Activated CD4-positive, alpha-beta T cell treated with anti-CD3 and anti-CD28 coated beads for 1 hour (primary cell): ENCODE measurements at places on chromosomes 12 and 14.

GRCh38 chr14:75905147-75905904, 76.5 kb downstream of the TGFB3 start:
- DNase-seq: no peak

DNA sequence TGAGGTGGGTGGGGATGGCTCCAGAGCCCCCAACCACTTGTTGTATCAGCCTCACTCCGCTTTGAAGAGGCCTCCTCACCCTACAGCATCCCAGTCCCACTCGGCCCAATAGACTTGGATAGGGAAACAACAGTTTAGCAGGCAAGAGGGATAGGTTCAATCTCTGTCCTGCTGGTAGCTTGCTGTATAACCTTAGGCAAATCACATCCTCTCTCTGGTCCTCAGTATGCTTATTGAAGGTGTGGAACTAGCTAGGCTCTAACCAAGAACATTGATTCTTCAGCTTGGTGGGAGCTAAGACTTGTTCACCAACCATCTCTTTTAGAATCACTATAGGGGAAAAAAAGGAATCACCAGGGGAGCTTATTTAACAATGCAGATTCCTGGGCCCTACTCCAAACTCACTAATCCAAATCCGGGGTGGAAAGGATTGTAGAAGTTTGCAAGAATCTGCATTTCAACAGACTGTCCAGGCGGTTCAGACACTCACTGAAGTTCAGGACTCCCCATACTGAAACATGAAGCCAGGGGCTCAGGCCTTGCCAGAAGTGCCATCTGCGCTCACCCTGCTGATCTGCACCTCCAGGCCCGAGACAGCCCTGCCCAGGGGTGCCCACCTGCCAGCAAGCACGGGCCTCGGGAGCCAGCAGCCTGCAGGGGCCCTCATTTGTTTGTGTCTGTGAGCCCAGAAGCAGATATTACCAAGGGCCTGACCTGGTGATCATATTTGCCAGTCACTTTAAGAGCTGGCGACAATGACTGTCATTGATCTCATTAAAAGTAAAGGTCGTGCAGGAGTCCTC, 113.0 kb downstream of the ADCK1 start:
- DNase-seq: no peak

DNA sequence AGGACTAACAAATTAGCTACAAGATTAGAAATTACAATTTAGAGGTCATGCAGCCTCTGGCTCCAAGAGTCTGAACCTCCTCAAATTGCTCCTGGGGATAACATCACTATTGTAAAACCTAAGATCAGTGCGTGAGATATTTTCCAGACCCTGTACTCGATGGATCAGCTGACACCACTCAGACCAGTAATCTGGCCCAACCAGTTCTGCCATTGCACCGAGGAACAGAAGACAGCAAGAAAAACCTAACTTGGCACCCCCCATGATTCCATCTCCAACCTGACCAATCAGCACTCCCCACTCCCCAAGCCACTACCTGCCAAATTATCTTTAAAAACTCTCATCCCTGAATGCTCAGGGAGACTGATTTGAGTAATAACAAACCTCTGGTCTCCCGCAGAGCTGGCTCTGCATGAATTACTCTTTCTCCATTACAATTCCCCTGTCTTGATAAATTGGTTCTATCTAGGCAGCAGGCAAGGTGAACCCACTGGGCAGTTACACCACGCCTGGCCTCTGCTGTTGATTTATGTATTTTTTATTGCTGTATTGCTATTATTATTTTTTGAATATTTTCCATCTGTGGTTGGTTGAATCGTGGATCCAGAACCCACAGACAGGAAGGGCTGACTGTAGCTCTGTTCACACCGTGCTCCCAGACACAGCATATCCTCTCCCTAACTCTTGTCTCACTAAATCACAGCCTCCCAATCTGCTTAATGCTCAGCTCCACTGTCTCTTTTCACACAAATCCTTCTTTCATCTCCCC, 9.2 kb downstream of the HEBP1 start:
- no peak for DNase-seq

- no peak for DNase-seq
These were observed 137.3 kb downstream of the NAV3 start for GRCh38 chr12:77968021-77968420.

DNA sequence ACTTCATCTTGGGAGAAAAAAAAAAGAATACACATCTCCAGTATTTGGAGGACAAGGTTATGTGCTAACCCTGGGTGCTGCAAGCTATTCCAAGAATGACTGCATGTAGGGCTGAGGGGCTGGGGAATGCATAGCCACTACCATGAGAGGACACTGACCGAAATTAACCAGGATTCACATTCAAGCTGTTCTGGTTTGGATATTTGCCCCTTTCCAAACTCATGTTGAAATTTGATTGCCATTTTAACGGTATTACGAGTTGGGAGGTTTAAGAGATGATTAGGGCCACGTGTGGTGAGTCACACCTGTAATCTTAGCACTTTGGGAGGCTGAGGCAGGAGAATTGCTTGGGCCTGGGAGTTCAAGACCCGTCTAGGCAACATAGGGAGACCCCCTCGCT, 18.5 kb upstream of the MARK3 start:
- DNase-seq: no peak

DNA sequence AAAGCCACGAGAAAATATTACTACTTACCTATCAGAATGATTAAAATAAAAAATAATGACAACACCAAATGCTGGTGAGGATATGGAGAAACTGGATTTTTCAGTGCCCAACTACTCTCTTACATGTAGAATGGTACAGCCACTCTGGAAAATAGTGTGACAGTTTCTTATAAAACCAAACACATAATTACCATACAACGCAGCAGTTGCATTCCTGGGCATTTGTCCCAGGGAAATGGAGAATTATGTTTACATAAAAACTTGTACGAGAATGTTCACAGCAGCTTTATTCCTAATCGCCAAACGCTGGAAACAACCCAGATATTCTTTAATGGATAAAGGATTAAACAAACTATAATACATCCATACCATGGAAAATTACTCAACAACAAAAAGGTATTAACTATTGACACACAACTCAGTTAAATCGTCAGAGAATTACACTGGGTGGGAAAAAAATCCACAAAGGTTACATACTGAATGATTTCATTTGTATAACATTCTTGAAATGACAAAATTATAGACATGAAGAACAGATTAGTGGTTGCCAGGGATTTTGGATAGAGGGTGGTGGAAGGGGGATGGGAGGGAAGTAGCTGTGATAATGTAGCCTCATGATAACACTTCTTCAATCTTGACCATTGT, 35.4 kb downstream of the TAOK3 start:
- DNase-seq: no peak

DNA sequence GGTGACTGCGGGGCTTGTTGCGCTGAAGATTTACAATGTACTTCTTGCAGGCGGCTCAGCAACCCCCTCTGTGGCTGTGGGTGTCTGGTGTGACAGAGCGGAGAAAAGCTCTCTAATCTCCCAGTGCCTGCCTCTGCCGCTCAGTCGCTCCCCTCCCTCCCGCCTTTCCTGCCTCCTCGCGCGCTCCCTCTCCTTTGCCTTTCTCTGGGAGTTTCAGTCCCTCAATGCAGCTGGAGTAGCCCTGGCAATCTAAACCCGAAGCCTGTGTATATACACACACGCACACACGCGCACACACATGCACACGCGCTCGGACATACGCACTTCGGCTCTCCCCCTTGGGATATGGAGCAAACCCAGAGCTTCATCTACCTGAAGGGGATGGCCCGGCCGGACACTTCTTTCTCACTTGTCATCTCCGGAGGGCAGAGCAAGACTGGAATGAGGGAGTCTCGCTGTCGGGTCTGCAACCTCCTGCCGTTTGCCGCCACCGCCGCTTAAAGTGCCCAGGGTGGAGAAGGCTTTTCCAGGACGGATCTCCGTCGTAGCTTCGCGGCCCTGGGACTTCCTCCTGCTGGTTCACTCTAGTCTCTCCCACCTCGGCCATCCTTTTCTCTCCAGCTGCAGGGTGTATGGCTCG, 599 bp upstream of the TRHDE start:
- no peak for DNase-seq

- no peak for DNase-seq
These were observed 505.4 kb downstream of the LRFN5 start for GRCh38 chr14:42112108-42112507.

DNA sequence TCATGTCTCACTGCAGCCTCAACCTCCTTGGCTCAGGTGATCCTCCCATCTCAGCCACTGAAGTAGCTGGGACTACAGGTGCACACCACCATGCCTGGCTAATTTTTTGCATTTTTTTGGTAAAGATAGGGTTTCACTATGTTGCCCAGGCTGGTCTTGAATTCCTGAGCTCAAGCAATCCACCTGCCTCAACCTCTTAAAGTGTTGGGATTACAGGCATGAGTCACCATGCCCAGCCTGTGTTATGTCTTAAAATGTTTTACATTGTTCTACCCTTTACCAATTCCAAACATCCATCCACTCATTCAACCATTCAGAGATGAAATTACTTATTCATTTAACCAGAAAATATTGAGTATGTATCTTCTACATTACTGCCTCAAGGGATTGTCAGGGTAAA, 111.6 kb upstream of the BTG1 start:
- no peak for DNase-seq

DNA sequence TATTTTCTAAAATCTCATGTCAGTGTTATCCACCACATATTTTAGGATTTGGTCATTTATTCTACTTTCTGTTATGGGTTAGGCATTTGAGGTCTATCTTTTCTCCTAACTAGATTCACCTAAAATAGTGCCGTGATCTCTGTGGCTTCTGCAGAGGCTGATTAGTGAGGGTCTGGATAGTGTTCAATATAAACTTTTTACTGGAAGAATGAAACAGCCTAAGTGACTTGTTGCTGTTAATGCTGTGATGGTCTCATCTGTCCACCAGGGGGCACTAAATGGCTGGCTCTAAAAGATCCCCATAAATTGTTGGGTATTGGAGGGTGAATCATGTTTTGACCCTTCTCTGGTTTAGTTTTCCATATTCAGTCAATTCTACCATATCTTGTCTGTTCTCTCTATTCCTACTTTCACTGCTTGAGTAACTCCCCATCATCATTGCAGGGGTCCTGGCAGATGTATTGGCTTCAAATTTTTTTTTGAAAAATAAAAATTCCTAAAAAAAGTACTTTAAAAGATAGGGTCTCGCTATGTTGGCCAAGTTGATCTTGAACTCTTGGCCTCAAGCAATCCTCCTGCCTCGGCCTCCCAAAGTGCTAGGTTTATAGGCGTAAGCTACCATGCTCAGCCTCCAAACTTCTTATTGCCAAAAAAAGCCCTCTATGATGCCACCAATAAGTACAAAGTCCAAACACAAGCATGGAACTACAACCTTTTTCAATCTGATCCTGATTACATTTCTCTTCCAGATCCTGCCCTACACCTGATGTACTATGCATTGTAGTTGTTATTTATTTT, 6.9 kb downstream of the PABPN1 start:
- peak; percentile 44 for DNase-seq

DNA sequence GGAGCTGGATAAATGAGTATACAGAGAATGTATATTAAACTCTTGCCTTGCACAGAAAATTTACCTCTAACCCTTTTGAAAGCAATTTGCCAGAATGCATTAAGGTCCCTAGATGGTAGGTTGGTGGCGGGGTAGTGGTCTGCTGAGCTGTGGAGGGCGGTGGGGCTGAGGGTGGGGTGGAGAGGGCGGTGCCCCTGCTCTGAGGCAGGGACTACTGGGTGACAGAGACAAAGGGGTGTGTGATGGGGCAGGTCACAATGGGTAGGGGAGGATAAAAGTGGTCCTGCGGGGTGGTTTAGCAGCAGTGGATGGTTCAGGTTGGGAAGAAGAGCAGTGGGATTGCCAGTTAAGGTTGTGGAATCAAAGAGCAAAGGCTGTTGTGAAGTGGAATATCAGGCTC, at the start of gene GARIN6:
Gene GARIN6, plus strand, starts transcription at position 301 of the 400 bp plus-strand sequence. CDS start 422 bp downstream, outside the sequence.
- no peak for DNase-seq

- DNase-seq: peak; percentile 24
These were observed 16.7 kb upstream of the CD163L1 start for GRCh38 chr12:7460375-7461259.

GRCh38 chr12:26116829-26117715, 7.8 kb downstream of the BHLHE41 start:
- no peak for DNase-seq

- DNase-seq: no peak
These were observed 16.1 kb upstream of the NUDT14 start for GRCh38 chr14:105197211-105197641.

- DNase-seq: no peak
These were observed 3.2 kb upstream of the ADAM21 start for GRCh38 chr14:70448633-70449340.

- DNase-seq: no peak
These were observed 7.4 kb upstream of the BEGAIN start for GRCh38 chr14:100594625-100594951.

GRCh38 chr12:40122842-40123241, 17.0 kb upstream of the SLC2A13 start:
- no peak for DNase-seq

- DNase-seq: no peak
These were observed 68.6 kb downstream of the RFLNA start for GRCh38 chr12:124363353-124363965.

GRCh38 chr12:69338120-69338859, 9.9 kb upstream of the LYZ start:
- no peak for DNase-seq

DNA sequence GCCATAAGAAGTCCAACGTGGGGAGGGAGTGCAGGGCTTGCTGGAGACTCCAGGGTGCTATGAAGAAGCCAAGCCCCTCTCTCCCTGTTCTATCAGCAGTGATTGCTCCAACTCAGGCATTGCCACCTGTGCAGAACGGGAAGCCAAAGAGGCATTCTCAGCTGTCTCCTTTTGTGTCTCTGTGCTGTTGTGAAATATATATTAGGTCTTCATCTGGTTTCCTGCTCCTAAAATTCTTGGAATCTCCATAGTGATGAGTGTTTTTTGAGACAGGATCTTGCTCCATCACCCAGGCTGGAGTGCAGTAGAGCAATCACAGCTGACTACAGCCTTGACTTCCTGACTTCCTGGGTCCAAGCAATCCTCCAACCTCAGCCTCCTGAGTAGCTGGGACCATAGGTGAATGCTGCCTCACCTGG, 51.2 kb upstream of the AEBP2 start:
- no peak for DNase-seq

GRCh38 chr12:5260591-5261086, 171.3 kb upstream of the NTF3 start:
- no peak for DNase-seq

DNA sequence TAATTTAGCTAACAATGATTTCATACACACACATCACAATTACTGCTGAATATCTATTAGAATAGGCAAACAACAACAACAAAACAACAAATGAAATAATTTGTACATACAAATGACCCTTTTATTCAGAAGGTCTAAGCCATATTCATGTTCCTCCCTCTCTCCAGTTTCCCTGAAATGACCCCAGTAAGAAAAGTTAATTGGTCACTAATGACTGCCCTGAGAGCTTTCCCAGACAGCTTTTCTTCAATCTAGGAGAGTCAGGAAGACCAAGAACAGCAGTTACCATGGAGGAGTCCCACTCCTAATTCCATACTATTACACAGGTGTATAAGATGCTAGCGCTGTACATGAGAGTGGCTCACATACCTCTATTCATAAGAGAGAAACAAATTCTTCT, 121.2 kb upstream of the GRIP1 start:
- no peak for DNase-seq
